ENCODE measurements at places on chromosomes 13 and 19.

- DNase-seq: no peak
Measured at GRCh38 chr13:59176775-59177174, 987.0 kb downstream of the DIAPH3 start.

GRCh38 chr13:74243637-74244526, 109.7 kb upstream of the KLF12 start:
- DNase-seq: no peak

- no peak for DNase-seq
Measured at GRCh38 chr19:51055866-51056265, 9.0 kb downstream of the KLK13 start.

- no peak for DNase-seq
Measured at GRCh38 chr13:32284927-32285632, 30.1 kb downstream of the ZAR1L start.

DNA sequence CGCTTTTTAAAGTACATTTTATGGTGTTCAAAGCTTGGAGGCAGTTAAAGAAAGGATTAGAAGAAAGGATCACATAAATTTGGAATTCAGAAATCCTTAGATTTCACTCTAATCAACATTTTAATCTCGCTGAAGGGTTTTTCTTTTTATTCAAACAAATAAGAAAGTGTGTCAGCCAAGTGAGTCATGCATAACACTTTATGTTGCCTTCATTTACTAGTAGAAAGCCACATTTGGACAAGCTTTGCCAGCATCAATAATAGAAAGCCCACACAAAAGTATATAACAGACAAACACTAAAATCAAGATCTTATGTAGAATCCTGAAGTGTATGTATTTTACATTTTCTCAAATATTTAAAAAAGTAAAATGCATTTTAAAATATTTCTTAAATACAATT, 154.9 kb upstream of the TRPC4 start:
- no peak for DNase-seq

- peak; percentile 58 for DNase-seq
Measured at GRCh38 chr13:36736119-36736726, 62.4 kb downstream of the SERTM1 start.

DNA sequence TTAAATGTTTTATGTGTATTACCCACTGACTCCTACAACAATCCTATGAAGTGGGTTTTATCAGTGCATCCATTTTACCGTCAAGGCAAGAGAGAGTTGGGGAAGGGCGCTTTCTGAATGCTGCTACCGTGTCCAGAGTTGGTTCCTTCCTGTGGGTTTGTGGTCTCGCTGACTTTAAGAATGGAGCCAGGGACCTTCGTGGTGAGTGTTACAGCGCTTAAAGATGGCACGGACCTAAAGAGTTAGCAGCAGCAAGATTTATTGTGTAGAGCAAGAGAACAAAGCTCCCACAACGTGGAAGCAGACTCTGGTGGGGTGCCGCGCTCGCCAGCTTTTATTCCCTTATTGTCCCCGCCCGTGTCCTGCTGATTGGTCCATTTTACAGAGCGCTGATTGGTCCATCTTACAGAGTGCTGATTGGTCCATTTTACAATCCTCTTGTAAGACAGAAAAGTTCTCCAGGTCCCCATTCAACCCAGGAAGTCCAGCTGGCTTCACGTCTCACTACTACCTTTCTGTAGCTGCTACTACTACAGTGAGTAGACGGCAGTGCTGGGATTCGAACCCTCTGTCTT, 6.1 kb downstream of the OSCAR start:
- DNase-seq: no peak

- DNase-seq: no peak
Measured at GRCh38 chr13:67619995-67620380, 389.9 kb upstream of the PCDH9 start.

DNA sequence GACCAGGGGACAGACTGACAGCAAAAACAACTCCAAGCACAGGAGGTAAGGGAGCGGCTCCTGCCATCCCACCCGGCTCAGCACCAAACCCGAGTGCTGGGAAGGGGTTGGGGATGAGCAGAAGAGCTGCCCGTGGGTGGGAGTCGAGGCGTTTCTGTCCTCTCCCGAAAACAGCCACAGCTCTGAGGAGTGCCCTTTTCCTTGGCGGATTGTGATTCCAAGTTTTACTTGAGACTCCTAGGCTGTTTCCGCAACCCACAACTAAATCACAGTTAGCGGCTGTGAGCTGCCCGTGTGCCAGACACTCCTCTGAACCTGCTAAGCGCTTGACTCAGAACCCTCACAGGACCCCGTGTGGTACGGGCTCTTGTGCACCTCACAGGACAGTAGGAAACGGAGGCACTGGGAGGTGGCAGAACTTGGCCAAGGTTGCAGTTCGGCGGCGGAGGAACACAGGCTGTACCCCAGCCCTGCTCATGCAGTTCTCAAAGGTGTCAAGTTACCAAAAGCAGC, 21.4 kb downstream of the CFAP97D2 start:
- no peak for DNase-seq

- no peak for DNase-seq
Measured at GRCh38 chr13:37869506-37869755, 141 bp downstream of the TRPC4 start.

- no peak for DNase-seq
Measured at GRCh38 chr13:25489238-25489637, 117.5 kb downstream of the ATP8A2 start.

- no peak for DNase-seq
Measured at GRCh38 chr19:4108767-4109625, 14.9 kb downstream of the MAP2K2 start.

- peak; percentile 85 for DNase-seq
Measured at GRCh38 chr19:39403331-39404312, 3.0 kb upstream of the ZFP36 start.

GRCh38 chr19:55156202-55157063, 1.1 kb downstream of the TNNI3 start:
- DNase-seq: peak; percentile 33

- no peak for DNase-seq
Measured at GRCh38 chr13:25691654-25692053, 319.9 kb downstream of the ATP8A2 start.

DNA sequence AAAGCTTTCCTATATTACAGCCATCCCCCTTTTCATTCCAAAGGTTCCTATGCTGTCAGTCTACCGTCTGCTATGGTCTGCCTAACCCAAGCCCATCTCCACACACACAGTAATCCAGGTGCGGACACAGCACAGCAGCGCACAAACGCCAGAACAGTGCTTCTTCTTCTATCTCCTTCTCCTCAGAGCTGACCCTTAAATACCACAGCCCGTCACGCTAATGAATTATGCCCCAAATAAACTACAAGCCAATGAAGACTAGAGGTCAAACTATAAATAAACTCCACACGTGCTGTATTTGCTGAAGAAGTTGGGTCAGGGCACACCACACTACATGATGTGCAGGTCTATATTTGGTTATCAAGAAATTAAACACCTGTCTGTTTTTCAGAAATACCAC, 71.8 kb downstream of the TBC1D4 start:
- DNase-seq: no peak

- no peak for DNase-seq
Measured at GRCh38 chr19:52603558-52604207, 33.6 kb downstream of the ZNF701 start.

- no peak for DNase-seq
Measured at GRCh38 chr19:51168564-51169282, 26.6 kb downstream of the SIGLEC7 start.

DNA sequence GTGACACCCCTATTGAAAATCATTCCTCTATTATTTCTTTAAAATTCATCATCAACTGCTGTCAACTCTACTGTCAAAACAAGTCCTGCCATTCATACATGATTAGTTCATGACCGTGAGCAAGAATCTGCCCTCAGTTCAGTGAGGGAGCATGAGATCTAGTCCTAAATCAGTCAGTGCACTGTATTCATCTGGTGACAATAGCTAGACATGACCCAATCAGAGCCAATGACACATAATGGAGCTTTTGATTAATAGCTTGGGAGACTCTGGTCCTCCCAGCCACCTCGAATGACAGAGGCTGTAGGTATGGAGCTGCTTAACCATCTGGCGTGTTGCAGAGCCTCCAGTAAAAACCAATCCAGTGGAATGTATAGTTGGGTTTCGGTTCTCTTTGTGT, 46.9 kb upstream of the ARGLU1 start:
- no peak for DNase-seq

DNA sequence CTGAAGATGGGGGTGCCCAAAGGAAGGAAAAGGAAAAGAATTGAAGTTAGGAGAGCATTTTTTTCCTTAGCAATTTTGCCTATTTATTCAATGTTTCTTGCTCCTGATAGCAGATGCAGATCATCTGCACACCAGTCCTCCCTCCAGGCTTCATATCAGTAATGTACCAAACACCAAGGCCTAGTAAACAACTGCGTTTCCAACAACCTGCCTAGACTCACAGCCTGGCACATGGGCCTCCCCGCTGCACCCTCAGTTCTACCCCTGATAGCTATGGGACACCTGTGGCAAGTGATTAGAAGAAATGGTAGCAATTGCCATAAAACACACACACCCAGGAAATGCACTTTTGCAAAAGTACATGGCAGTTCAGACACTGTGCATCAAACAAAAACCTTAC, 30.4 kb upstream of the HMGB1 start:
- DNase-seq: no peak

DNA sequence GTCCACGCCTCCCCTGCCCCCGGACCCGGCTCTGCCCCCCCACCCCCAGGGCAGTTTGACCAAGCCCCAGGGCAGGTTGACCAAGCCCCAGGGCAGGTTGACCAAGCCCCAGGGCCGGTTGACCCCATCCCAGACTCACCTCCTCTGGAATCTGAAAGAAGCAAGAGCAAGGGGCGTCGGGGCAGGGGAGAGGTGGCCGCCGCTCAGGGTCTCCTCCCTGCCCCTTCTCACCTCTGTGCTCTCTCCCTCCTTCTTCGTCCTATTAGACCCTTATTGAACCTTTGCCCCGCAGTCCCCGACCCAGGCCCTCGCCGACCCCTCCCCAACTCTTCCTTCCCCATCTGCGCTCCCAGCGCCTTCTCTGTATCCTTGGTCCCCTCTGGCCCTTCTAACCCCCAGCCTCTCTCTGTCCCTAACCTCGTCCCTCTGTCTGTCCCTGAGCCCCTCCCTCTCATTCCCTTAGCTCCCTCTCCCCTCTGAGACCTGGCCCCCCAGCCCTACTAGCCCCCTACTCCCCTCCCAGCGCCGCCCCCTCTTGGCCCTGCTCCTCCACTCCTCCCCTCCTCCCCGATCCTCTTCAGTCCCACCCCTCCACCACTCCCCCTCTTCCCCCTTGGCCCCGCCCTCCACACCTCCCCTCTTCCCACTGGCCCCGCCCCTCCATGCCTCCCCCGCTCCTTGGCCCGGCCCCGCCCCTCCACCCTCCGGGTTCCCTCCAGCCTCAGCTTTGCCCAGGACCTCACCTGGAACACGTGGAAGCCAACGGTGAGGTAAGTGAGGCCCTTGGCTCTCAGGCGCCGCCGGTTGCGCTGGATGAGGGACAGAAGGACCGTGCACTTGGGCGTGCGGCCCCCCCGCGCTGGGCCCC, 7.6 kb downstream of the CAPN12 start:
- no peak for DNase-seq

GRCh38 chr19:15421721-15422260, 3.0 kb upstream of the AKAP8L start:
- no peak for DNase-seq

Data from endothelial cell (in vitro differentiated cells).